ENCODE measurements at places on chromosomes 2 and 18.

- no peak for DNase-seq
These were observed 113.5 kb upstream of the NDUFV2 start for GRCh38 chr18:8989017-8989416.

DNA sequence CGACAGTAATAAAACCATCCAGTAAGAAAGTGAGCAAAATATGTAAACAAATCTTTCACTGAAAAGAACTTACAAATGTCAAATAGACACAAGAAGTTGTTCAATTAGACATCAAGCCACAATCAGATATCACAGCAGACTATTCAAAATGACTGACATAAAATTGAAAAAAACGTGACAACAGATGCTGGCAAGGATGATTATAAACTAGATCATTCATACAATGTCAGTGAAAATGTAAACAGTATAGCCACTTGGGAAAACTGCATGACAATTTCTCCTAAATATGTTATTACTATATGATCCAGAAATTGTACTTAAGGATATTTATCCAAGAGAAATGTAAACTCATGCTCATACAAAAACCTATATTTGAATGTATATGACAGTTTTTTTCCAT lies 609.4 kb upstream of the CNTNAP5 start:
- DNase-seq, result no peak

GRCh38 chr2:126986631-126987187 lies 88.0 kb downstream of the TEX51 start:
- DNase-seq, result no peak

GRCh38 chr2:13035866-13036265 lies 319.1 kb downstream of the TRIB2 start:
- DNase-seq, result no peak

GRCh38 chr18:54880395-54881105 lies 52.3 kb downstream of the RAB27B start:
- no peak for DNase-seq

DNA sequence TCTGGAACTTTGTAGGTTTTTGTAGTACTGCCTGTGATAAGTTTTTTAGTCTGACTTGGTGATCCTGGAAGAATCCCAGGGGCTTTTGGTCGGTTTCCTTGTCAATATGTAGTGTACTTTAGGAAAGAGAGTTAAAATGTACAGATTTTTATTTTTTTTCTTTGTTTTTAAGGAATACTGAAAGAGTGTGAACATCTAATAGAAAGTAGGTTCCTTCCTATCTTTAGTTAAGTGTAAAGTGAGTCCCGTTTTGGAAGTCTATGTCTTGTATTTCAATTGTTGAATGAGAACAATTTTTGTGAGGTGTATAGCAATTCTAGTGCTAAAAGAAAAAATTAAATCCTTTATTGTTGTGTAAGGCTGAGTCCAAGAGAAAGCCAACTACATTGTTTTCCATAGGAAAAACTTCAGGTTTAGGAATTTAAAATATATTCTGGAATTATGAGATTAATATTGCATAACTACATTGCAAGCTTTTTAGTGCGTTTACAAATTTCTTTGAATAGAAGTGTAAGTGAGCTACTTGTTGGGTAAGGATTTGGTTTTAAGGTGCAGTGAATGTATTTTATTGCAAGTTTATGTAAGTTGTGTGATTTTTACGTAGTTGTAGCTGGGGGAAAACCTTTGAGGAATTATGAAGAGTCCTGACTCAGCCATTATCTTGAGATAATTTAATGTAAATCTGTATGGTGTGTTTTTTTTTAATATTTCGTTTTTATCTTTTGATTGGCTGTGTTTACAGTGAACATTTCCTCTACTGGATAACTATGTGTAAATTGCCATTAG lies 1.7 kb downstream of the VAPA start:
- DNase-seq, result no peak

DNA sequence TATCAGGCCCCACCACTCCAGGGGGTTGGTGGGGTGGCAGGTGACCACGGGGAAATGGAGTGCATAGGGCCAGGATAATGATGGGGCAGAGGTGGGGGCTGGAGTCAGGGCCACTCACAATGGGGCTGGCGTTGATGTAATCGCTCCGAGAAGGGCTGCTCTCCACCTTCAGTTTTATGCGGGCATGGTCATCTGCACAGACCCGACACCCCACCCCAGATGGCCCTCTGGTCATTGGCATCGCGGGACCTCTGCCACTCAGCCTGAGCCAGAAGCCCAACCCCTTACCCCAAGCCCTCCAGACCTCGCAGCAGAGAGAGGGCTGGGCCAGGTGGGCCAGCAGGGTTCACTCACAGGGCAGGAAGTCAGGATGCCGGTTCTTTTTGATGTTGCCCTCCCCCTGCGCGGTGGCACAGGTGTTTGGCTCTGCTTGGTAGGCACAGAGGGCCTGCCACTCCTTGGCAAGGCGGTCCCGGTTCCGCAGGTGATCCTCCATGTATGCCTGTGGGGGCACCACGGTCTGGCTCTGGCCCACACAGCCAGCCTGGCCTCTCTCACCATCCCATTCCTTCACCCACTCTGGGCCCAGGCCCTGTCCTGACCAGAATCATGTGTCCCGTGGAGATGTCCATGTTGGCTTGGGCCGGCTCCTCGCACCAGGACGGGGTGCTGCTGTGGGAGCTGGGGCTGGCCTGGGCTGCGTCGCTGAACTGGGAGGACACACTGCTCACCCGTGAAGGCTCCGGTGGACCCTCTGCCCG lies 12.4 kb downstream of the PTPRN start:
- DNase-seq, result no peak

DNA sequence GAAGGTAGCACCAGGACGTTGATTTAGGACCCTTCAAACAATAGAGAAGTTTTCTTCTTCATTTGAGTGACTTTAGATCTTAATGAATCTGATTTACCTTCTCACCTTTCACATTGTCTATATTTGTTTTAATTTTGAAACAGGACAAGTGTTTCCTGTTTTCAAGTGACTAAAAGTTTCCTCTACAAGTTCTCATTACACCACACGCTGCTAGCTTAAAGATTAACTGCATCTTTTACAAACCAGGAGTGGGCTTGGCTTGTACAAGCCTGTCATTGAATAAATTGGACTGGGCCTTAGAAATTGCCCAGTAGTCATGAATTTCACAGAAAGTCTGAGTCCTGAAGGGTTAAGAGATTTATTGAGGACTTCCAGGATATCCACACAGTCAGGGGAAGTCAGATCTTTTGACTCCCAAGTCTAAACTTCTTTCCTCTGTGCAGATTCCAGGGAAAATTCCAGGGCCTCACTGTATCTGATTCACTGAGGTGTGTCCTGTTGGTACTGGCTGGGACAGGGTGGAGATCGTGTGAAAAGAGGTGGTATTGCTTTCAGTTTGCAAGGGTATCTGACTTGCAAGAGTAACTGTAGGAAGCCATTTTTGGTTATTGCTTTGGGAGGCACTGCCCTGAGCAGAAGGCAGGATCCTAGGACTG lies 3.4 kb downstream of the SGPP2 start:
- no peak for DNase-seq

GRCh38 chr2:164032995-164033394 lies 297.2 kb upstream of the FIGN start:
- DNase-seq, result no peak

GRCh38 chr2:151716721-151717120 lies 17.6 kb downstream of the NEB start:
- no peak for DNase-seq

DNA sequence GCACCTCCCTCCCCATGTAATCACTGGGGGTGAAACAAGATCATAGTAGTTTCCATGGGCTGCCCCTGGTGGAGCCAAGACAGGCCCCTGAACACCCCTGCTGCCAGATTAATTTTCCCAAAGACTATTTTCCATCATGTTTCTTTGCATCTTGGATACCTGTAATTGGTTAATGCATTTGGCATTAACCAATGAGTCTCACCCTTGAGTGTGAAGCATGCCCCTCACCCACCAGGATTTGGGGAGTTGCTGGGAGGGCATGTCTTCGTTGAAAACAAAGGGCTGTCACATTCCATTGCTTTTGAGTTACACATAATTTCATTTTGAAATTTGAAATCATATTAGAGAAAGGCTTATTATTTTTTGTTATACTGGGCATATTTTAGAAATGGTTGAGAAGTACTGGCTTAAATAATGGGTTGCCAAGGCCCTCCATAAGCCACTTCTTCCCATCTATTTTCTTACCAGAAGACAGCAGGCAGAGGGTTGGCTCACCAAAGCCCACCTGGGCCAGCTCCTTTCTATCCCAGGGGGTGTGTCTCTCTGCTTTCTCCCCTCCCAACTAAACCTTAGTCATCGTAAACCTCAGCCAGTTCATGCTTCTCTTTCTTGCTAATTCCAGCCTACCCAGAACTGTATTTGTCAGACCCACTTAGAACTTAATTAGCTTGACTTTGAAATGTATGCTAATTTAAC lies 51.8 kb downstream of the ATIC start:
- no peak for DNase-seq

DNA sequence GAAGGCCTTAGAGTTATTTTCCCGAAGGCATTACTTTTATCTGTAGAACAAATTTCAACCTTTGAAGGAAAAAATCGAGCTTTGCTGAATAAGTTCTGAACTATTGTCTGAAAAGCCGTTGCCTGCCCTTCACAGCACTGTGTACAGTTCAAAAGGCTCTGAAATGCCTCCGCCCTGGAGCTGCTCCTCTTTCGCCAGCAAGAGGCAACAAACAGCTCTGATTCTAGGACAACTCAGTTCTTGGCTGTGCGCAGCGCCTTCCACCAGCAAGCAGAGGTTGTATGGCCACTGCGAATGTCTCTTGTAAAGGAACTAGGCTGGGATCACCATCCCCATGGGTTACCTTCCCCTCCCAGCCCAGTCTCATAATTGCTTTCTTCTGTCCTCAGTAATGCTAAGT lies 308.5 kb downstream of the GBX2 start:
- no peak for DNase-seq

DNA sequence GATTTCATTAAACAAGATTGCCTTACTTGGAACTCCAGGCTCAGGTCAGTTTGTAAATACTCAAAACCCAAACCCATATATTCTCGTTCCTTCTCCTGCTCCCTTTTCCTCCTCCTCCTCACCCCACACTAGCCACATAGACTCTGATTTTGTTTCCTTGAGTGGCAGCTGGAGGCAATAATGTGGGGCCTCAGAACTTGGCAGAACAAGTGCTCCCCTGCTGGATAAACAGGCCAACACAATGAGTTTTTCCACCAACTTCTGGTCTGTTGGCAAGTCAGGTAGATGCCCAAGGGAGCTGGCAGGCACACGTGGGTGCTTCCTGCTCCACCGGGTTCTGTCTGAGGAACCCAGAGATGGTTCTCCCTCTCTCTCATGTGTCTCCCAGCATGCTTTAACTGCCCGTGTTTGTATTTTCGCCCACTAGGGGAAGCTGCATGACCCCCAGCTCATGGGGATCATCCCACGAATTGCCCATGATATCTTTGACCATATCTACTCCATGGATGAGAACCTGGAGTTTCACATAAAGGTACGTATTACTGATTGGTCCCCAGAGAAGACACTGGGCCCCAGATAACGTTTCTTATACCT lies 61.9 kb downstream of the KIF5C start:
- no peak for DNase-seq

DNA sequence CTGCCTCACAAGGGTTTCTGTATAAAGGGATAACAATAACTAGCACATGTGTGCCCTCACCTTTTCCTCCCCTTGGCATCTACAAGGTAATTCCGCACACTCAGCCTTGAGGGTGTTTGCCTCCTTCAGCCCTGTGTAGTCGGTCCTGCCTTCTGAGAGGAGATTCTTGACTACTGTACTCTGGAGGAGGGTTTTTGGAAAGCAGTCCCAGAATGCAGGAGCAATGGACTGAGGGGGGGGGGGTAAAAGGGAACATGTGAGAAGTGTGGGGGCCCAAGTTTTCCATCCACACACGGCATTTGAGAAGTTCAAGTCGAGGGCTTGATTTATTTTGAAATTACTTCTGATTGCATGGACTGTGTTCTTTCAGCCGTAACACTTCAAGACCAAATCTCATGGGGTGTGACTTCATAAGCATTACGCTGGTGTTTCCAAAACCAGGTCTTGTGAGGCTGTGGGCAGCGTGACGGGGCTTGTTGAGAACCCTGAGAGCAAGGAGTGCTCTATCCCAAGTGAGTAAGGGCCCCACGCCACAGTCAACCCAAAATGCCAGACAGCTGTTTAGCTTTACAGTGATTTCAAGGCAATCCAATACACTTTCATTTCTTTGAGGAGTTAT lies 198.7 kb upstream of the MEIS1 start:
- DNase-seq, result no peak

DNA sequence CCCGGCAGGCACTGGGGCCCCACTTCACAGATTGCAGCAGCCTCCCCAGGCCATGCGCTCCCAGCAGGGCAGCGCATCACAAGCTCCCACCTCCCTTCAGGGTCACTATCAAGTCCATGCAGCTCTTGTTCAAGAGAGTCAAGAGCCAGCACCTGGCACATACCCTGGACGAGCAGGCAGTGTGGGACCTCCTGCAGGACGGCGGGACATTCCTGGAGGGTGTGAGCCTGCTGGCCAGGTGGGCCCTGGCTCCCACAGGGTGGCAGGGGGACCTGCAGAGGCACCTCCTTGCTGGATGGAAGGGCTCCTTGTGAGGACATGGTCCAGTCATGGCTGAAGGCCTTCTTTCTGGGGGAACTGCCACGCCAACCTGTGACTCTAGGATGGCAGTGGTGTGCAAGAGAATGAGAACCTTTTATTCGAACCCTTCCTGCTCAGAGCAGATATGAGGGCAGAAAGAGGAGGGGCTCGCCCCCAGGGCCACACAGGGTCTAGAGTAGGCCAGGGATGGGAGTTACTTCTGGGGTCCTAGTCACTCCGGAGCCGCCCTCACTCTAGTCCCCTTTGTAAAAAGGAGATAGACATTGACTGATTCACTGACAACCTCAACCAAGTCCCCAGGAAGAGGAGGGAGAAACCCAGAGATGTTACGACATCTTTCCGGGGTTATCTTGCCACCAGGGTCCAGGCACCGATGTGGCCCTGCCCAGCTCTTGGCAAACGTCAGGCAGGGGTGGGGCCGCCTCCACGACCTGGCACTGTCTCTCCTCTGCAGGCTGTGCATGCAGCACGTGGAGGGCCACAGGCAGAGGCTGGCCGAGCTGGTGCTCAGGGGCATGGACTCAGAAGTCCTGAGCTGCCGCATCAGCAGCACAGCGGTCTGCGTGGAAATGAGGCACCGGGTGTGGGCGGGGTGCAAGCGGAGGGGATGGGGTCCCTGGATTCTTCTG lies 31.3 kb downstream of the HJURP start:
- no peak for DNase-seq

GRCh38 chr2:225293638-225294037 lies 105.9 kb upstream of the NYAP2 start:
- DNase-seq, result no peak

DNA sequence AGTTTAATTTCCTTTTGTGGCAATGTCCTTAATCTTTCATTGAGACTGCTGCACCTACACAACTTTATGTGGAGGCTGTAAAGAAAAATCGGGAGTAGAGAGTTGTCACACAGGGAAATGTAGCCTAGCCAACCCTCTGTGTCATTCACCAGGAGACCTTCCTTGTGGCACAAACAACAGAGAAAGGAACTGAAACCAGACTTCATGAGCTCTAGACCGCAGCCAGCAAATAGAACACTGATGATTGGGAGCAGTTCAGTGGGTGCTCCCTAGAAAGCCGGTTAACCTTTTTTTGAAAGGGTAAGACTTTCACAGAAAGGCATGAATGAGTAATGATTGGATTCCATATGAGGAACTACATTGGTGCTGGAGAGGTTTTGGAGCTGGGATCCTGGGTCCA lies 1752.4 kb upstream of the CELF4 start:
- DNase-seq, result no peak

GRCh38 chr2:240591784-240592183 lies 5.2 kb downstream of the CAPN10 start:
- no peak for DNase-seq

- DNase-seq, result no peak
These were observed 484.2 kb downstream of the DLGAP1 start for GRCh38 chr18:3970929-3971328.

GRCh38 chr2:149364839-149365238 lies 34.5 kb downstream of the LYPD6 start:
- DNase-seq, result no peak

GRCh38 chr2:37851828-37852584 lies 73.1 kb upstream of the RMDN2 start:
- no peak for DNase-seq

Measured in 8988T (cell line).